Activated T-cell treated with anti-CD3 and anti-CD28 coated beads, Interleukin-2, amount 50 U/mL, for 72 hours (primary cell): ENCODE measurements at places on chromosomes 5 and 9. TPM values are rescaled to one million over a fixed set of nuclear protein-coding genes. Genes with fewer than 3 reads are reported as not detected.

C9orf50 gene
- 0.31 TPM for total RNA-seq

FOXD4L4 gene
- 0.16 TPM for total RNA-seq

ZDHHC11 gene
- 29.5 TPM for total RNA-seq

- H3K27ac ChIP-seq = no peak overlapping the region
- H3K4me3 ChIP-seq = peak overlapping the region; percentile 14
- H3K36me3 ChIP-seq = peaks cover 14% of the 10 kb centered on the region
- DNase-seq = no peak
- H3K27me3 ChIP-seq = no peaks in the 10 kb centered on the region
Observed at GRCh38 chr5:138469540-138470321, 4.5 kb downstream of the EGR1 start.

- peaks cover 51% of the 10 kb centered on the region for H3K27me3 ChIP-seq
- H3K4me1 ChIP-seq = no peaks in the 10 kb centered on the region
- H3K36me3 ChIP-seq = no peaks in the 10 kb centered on the region
- DNase-seq = no peak
- H3K27ac ChIP-seq = no peak overlapping the region
Observed at GRCh38 chr5:124736082-124736804, 10.2 kb downstream of the ZNF608 start.

GRCh38 chr5:69206528-69207190 lies 17.3 kb downstream of the CENPH start:
- peaks cover 2% of the 10 kb centered on the region for H3K36me3 ChIP-seq
- DNase-seq = no peak
- H3K4me1 ChIP-seq = no peaks in the 10 kb centered on the region
- H3K4me3 ChIP-seq = no peak overlapping the region
- H3K27me3 ChIP-seq = no peaks in the 10 kb centered on the region

DNA sequence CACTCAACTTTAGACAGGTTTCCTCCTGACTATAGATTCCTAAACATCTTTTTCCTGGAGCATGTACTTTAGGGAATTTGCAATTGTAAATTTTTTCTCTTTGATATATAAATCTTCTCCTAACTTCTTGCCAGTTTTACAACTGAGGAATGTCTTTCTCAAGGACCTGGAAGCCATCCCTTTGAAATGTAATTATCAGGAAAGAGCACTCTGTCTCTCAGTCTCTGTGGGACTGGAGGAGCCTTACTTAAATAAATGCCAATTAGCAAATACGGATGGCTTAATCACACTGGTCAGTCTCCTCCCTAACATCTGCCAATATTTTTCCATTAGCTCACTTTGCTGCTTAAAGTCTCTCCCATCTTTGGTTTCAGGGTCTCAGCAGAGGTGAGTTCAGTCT lies 344.3 kb upstream of the ARRDC3 start:
- H3K27ac ChIP-seq = no peak overlapping the region
- no peaks in the 10 kb centered on the region for H3K27me3 ChIP-seq
- DNase-seq = no peak

GRCh38 chr5:125874717-125875116 lies 548.5 kb upstream of the GRAMD2B start:
- no peak overlapping the region for H3K4me3 ChIP-seq
- H3K4me1 ChIP-seq = no peaks in the 10 kb centered on the region
- no peaks in the 10 kb centered on the region for H3K27me3 ChIP-seq
- H3K36me3 ChIP-seq = no peaks in the 10 kb centered on the region

- peaks cover 15% of the 10 kb centered on the region for H3K27me3 ChIP-seq
- no peaks in the 10 kb centered on the region for H3K36me3 ChIP-seq
Observed at GRCh38 chr5:82692826-82693225, 384.4 kb downstream of the TMEM167A start.

- no peaks in the 10 kb centered on the region for H3K27me3 ChIP-seq
- no peak overlapping the region for H3K27ac ChIP-seq
Observed at GRCh38 chr5:62585306-62585705, 6.7 kb downstream of the LRRC70 start.

- H3K4me3 ChIP-seq = no peak overlapping the region
- H3K4me1 ChIP-seq = no peaks in the 10 kb centered on the region
- no peak overlapping the region for H3K27ac ChIP-seq
- no peaks in the 10 kb centered on the region for H3K36me3 ChIP-seq
- no peak for DNase-seq
- H3K27me3 ChIP-seq = peaks cover 18% of the 10 kb centered on the region
Observed at GRCh38 chr9:101307524-101308213, 77.1 kb downstream of the BAAT start.

GRCh38 chr5:154273028-154273617 lies 82.6 kb downstream of the GALNT10 start:
- peaks cover 35% of the 10 kb centered on the region for H3K4me1 ChIP-seq
- no peak overlapping the region for H3K4me3 ChIP-seq
- H3K36me3 ChIP-seq = no peaks in the 10 kb centered on the region
- no peak for DNase-seq
- no peaks in the 10 kb centered on the region for H3K27me3 ChIP-seq

- DNase-seq = no peak
- no peak overlapping the region for H3K4me3 ChIP-seq
- no peak overlapping the region for H3K27ac ChIP-seq
- peaks cover 8% of the 10 kb centered on the region for H3K27me3 ChIP-seq
Observed at GRCh38 chr9:99286536-99286935, 64.5 kb downstream of the SEC61B start.

DNA sequence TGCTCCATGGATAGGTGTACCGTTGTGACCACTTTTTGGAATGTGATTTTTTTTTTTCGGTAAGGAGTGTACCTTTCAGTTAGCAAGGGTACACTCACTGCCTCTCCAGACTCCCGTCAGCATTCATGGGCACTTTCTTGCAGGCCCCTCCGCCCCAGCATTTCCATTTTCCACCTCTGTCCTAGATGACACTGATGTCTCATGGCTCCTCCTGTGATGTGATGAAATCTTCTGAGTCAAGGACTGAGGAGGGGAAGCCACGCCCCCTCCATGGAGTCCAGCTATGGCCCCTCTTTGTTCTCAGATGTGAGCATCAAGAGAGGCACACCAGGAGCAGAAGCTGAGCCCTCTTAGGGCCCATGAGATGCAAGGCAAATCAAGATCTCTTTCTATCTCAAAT lies 61.8 kb downstream of the CTSL start:
- no peak overlapping the region for H3K27ac ChIP-seq
- no peak overlapping the region for H3K4me3 ChIP-seq
- H3K4me1 ChIP-seq = peaks cover 4% of the 10 kb centered on the region
- H3K27me3 ChIP-seq = peaks cover 15% of the 10 kb centered on the region
- no peaks in the 10 kb centered on the region for H3K36me3 ChIP-seq

DNA sequence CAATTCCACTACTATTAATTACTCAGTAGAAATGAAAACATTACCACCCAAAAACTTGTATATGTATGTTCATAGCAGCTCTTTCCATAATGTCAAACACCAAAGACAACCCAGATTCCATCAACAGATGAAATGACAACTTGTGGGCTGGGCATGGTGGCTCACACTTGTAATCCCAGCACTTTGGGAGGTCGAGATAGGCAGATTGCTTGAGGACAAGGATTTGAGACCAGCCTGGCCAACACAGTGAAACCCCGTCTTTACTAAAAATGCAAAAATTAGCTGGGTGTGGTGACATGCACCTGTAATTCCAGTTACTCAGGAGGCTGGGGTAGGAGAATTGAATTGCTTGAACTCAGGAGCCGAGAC lies 11.5 kb downstream of the UIMC1 start:
- peaks cover 43% of the 10 kb centered on the region for H3K4me1 ChIP-seq
- peaks cover 3% of the 10 kb centered on the region for H3K36me3 ChIP-seq
- no peak for DNase-seq
- peak overlapping the region; percentile 91 for H3K27ac ChIP-seq
- peak overlapping the region; percentile 49 for H3K4me3 ChIP-seq

- H3K36me3 ChIP-seq = no peaks in the 10 kb centered on the region
- no peak overlapping the region for H3K27ac ChIP-seq
- H3K4me1 ChIP-seq = no peaks in the 10 kb centered on the region
- no peak overlapping the region for H3K4me3 ChIP-seq
- DNase-seq = no peak
Observed at GRCh38 chr9:29100762-29101161, 1527.5 kb upstream of the C9orf72 start.

DNA sequence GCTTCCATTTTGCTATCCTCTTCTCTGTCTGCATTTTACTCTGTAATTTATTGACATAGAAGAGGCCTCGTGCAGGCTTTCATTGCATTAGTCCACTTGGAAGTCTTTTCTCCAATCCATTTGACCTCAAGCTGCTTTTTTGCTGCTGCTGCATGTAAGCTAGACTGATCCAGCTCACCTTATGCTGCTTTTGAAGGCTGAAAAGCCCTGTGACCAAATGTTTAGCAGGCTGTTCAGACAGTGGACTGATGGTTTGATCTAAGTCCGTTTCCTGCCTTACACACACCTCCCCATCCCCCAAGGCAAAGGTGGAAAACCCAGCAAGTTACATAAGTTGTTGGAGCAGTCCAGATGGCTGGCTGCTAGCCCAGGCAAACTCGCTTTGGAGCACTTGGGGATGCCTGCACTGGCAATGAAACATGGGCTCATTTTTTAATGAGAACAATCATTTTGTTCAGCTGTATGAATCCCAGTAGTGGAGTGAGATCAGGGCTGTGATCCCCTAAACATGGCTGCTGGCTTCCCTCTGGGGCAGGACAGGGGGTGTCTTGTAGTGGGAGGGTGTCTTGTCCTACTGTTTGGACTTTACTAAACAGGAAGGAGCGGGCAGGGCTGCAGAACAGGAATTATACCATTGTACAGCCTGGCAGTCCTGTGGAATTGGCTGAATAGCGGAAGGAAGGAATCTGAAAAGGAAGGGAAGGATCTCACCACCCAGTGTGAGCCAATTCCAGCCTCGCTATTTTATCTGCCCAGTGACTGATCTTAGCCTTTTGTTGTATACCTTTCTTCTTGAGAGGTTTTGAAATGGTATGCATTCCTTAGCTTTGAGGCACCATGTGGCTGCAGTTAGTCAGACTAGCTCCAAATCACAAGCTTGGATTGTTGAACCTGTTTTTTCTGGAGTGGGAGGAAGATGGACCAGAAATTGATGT lies 212.0 kb downstream of the ARHGAP26 start:
- peaks cover 8% of the 10 kb centered on the region for H3K36me3 ChIP-seq
- no peak overlapping the region for H3K4me3 ChIP-seq
- no peak for DNase-seq
- H3K4me1 ChIP-seq = peaks cover 29% of the 10 kb centered on the region
- no peak overlapping the region for H3K27ac ChIP-seq

DNA sequence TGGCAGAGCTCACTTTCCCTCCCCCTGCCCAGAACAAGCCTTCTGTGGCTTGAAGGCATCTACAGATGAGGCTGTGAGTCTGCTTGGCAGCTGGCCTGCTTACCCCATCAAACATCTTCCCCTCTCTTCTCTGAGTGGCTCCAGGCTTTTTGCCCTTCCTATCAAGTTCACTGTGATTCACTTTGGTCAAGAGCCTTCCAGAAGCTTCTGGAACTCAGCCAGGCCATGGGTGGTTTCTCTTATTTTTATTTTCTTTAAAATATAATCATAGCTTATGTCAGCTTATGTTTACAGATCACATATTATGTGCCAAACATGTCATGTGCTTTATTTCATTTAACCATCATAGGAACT lies 267.0 kb downstream of the SEC61B start:
- peaks cover 42% of the 10 kb centered on the region for H3K27me3 ChIP-seq
- H3K36me3 ChIP-seq = peaks cover 2% of the 10 kb centered on the region
- H3K27ac ChIP-seq = no peak overlapping the region
- no peak overlapping the region for H3K4me3 ChIP-seq

GRCh38 chr9:37645903-37646506 lies 4.7 kb upstream of the FRMPD1 start:
- DNase-seq = no peak
- peaks cover 1% of the 10 kb centered on the region for H3K36me3 ChIP-seq
- no peak overlapping the region for H3K4me3 ChIP-seq
- no peaks in the 10 kb centered on the region for H3K4me1 ChIP-seq
- H3K27ac ChIP-seq = no peak overlapping the region
- peaks cover 55% of the 10 kb centered on the region for H3K27me3 ChIP-seq

- no peaks in the 10 kb centered on the region for H3K36me3 ChIP-seq
- no peak for DNase-seq
- peaks cover 39% of the 10 kb centered on the region for H3K27me3 ChIP-seq
- H3K4me3 ChIP-seq = no peak overlapping the region
- no peak overlapping the region for H3K27ac ChIP-seq
Observed at GRCh38 chr9:126156898-126157297, 169.7 kb upstream of the MVB12B start.

DNA sequence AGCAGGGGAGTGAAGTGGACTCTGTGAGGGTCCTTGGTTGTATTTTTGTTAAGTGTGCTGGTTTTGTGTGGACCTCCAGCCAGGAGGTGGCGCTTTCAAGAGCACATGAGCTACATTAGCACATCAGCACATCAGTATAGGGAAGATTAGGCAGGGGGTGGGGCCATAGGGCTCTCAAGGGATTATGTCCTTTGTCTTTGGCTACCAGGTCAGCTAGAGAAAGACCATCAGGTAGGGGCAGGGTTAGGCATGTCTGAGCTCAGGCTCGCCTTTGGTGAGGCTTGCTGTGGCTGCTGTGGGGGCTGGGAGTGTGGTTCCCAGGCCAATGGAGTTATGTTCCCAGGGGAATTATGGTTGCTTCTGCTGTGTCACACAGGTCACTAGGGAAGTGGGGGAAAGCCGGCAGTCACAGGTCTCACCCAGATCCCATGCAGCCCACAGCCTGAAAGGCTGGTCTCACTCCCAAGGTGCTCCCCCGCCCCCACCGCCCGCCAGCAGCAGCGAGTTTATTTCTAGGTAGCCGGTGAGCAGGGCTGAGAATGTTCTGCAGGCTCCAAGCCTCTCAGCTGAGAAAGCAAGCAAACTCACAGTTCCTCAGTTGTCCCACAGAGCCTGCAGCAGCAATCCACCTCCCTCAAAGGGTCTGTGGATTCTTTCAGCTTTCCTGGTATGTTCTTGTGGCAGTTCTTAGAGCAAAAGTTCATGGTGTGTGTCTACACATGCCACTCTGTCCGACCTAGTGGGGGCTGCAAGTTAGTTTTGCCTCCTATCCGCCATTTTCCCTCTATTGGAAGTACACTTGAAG lies 13.7 kb downstream of the OR1J1 start:
- no peaks in the 10 kb centered on the region for H3K36me3 ChIP-seq
- peak overlapping the region; percentile 76 for H3K4me3 ChIP-seq
- peaks cover 9% of the 10 kb centered on the region for H3K4me1 ChIP-seq

GRCh38 chr5:153714798-153715197 lies 224.3 kb downstream of the GRIA1 start:
- H3K4me3 ChIP-seq = no peak overlapping the region
- H3K36me3 ChIP-seq = no peaks in the 10 kb centered on the region
- H3K4me1 ChIP-seq = no peaks in the 10 kb centered on the region
- no peaks in the 10 kb centered on the region for H3K27me3 ChIP-seq

DNA sequence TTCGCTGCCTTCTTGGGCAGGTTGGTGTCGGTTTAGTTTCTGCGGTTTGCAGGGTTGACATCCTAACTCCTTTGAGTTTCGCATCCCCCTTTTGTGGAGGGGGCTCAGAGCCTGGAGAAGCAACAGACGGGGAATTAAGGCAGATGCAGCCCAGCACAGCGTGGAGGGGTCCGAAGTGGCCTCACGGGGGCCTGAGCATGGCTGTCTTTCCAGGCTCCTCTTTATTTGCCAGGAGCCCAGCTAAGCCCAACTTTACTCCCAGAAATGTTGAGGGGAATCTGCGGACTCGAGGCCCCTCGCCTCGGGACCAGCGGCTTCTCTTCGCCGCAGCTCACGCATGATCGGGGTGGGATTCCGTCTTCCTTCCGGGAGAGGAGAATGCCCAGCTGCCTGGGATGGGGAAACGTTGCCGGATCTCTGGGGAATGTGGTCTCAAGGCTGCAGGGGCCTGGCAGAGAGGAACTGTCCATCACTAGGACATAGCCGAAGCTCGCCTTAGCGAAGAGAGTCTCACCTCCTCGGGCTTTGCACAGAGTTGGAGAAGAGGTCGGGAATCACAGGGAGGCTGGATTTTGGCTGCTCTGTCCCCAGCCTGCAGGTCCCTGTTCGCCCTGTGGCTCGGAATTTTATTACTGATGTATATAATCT lies 1.3 kb downstream of the RAI14 start:
- H3K36me3 ChIP-seq = no peaks in the 10 kb centered on the region
- no peak for DNase-seq
- H3K27me3 ChIP-seq = peaks cover 46% of the 10 kb centered on the region
- H3K27ac ChIP-seq = no peak overlapping the region
- peaks cover 22% of the 10 kb centered on the region for H3K4me1 ChIP-seq
